ENCODE measurements at places on chromosomes 6 and 20.
A peak's percentile ranks its signal among the peaks of the same experiment; 100 is the strongest.

GRCh38 chr20:8020314-8021079 is 936 bp upstream of the TMX4 start:
- no peak for DNase-seq

DNA sequence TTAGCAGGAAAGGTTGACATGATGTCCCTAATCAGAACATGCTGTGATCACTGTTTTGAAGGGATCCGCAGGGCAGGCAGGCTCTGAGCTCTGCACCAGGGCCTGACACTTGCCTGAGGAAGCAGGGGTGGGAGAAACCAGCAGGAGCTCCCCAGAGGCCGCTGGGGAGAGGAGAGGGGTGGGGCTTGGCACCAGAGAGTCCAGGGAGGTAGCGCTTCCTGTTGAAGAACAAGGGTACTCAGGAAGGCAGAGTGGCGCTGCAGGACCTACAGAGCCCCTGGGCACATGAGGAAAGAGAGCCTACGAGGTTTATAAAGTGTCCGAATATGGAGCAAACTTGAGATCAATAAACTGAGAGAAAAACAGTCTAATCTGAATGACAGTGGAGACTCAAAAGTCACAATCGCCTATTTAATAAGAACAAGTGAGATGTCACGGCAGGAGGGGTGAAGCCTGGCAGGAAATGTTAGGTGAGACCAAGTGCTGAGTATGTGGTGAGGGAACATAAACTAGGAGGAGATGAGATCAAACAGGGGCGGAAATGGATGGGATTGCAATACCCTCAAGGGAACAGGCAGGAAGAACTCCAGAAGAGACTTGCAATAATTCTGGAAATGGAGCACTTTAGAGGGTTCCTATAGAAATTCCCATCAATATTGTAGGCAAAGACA is 5.8 kb upstream of the TBXT start:
- DNase-seq: no peak

DNA sequence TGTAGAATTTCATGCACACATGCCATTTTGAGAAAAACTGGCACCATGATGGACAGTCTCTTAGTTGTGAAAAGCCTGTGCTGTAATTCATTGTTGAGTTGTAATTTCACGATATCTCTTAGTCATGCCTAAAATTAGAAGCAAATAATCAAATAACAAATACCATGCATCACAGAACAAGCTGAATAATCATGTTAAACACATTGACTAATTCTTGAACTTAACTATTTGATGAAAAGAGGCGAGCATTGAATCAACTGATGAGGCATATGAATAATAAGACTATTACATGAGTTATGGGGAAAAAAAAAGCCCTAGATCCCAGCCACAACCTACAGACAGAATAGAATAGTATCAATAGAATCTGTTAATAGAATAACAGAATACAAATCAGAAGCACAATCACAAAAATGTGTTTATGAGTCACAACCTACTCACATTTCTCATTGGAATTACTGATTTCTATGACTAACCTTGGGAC is 14.2 kb upstream of the RNF217 start:
- no peak for DNase-seq

GRCh38 chr6:168049277-168049676 is 29.7 kb downstream of the FRMD1 start:
- no peak for DNase-seq

DNA sequence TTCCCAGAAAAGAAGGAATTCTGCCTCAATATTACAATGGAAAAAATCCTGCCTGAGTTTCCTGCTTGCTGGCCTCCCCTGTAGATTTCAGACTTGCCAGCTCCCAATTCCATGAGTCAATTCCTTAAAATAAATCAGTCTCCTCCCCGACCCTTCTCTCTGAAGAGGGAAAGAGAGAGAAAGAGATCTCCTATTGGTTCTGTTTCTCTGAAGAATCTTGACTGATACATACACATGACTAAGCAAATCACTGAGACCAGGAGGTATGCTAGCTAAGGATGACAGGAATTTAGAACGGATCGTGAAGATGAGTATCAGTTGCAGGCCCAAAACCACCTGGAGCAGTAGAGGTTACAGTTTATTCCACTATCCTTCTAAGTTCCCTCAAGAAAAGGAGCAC is 11.3 kb upstream of the RBM24 start:
- DNase-seq: no peak

DNA sequence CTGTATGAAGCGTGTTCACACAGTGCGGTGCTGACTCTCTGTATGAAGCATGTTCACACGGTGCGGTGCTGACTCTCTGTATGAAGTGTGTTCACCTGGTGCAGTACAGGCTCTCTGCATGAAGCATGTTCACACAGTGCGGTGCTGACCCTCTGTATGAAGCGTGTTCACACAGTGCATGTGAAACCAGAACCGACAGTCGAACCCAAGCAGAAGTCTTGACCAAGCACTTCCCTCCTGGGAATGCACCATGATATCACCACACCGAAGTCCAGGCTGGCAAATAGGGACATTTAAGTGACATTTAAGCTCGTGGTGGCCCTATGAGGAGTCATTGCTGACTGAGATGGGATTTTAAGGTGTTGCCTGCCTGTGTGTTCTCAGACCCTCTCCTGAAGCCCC is 11.3 kb upstream of the SERPINB1 start:
- no peak for DNase-seq

DNA sequence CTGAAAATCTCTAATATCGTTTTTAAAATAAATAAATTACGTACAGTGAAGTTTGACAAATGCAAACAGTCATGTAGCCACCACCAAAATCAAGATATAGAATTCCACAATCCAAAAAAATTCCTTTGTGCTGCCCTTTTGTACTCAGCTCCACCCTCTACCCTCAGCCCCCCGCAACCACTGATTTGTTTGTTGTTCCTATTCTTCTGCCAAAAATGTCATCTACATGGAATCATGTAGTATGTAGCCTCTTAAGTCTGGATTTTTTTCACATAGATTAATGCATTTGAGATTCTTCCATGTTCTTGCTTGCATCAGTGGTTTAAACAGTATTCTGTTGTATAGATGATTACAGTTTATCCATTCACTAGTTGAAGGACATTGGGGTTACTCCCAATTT is 8.5 kb upstream of the REPS1 start:
- no peak for DNase-seq

GRCh38 chr20:45441746-45442145 is 25.8 kb downstream of the PIGT start:
- no peak for DNase-seq

DNA sequence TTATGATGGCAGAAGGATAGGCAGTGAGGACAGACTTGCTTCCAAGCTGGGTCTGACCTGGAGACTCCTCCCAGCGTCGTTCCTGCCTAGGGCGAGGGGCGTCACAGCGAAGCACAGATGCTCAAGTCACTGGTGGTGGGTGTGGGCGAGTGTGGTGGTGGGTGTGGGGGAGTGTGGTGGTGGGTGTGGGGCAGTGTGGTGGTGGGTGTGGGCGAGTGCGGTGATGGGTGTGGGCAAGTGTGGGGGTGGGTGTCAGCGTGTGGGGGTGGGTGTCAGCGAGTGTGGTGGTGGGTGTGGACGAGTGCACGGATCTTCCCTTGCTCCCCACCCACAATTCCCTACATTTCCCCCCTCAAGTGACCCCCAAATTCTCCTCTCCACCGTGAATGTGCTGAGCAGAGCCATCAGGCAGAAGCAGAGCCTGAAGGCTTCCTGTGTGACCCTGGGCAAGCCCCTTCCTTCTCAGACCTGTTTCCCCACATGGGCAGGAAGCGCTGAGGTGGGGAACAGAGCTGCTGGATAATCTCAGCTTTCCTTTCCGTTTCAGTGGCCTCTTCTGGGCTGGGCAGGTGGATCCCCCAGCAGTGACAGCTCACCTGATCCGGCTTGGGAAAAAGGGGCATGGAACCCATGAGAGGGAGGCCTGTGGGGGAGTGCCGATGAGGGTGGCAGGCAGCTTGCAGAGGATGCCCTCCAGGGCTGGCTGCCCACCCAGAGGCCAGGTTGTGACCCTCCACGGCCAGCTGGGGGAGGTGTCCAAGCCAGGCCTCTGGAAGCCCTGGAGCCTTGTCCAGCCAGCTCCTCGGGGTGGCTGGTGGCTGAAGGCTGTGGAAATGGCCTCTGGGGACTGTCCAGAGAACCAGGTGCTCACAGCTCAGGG is 42.9 kb downstream of the RSPO4 start:
- DNase-seq: no peak

GRCh38 chr20:52193133-52193532 is 1.6 kb upstream of the ZFP64 start:
- DNase-seq: no peak

GRCh38 chr6:37230104-37230503 is 27.5 kb upstream of the TBC1D22B start:
- DNase-seq: no peak

- no peak for DNase-seq
Observed at GRCh38 chr6:46526607-46527006, 35.4 kb upstream of the RCAN2 start.

- DNase-seq: no peak
Observed at GRCh38 chr20:10573273-10573950, 100.4 kb downstream of the JAG1 start.

DNA sequence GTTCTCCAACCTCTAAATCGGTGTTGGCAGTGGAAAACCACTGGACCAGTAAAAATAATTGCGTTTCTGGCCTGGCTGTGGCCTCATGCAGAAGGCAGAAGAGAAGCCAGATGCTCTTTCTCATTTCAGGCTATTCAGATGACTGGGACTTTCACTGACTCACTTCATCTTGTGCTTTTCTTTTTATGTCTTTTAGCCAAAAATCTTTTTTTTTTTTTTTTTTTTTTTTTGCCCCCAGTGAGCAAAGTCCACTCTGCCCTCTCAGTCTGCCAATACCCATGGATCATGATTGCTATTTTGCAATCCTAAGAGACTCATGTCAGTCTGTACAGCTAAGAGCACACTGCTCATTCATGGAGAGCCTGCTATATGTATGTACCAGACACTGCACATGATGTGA is 962.5 kb downstream of the KIF16B start:
- no peak for DNase-seq

- DNase-seq: no peak
Observed at GRCh38 chr20:9912858-9913434, 74.1 kb upstream of the PAK5 start.

DNA sequence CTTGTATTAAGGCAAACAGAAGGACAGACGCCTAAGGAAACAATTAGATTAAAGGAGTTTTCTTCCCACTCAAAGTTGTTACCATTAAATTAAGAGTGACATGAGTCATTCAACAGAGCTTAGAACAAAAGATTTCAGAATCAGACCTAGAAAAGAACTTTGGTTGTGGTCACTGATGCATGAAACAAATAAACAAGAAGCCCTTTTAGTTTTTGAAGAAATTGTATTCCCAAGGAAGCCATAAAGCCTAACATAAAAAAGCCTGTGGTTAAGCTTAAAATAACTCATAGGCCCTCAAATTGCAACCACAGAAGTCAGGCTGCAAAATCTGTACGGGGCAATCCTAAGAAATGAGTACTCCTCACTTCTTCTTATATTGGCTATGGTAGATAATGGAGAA is 17.9 kb upstream of the TRIM26 start:
- DNase-seq: no peak

- DNase-seq: peak; percentile 79
Observed at GRCh38 chr20:50192364-50193198, 2.0 kb downstream of the CEBPB start.

GRCh38 chr6:1208876-1209275 is 103.0 kb upstream of the FOXQ1 start:
- no peak for DNase-seq

- DNase-seq: no peak
Observed at GRCh38 chr6:126176282-126176681, 163.6 kb upstream of the CENPW start.

DNA sequence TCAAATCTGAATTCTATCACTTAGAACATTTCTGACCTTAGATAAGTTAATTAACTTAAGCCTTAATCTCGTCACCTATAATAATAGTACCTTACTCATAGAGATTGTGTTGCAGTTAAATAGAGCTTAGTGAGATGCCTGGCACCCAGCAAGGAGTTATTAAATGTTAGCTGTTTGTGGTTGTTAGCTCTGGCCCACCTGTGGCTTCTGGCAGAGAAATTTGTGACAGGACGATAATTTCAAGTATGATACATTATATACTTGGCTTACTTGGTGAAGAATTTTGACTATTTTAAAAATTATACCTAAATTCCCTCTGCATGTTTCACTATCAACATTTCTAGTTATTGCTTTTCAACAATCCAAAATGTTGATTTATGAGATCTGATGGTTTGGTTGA is 102.9 kb upstream of the CEP162 start:
- no peak for DNase-seq

DNA sequence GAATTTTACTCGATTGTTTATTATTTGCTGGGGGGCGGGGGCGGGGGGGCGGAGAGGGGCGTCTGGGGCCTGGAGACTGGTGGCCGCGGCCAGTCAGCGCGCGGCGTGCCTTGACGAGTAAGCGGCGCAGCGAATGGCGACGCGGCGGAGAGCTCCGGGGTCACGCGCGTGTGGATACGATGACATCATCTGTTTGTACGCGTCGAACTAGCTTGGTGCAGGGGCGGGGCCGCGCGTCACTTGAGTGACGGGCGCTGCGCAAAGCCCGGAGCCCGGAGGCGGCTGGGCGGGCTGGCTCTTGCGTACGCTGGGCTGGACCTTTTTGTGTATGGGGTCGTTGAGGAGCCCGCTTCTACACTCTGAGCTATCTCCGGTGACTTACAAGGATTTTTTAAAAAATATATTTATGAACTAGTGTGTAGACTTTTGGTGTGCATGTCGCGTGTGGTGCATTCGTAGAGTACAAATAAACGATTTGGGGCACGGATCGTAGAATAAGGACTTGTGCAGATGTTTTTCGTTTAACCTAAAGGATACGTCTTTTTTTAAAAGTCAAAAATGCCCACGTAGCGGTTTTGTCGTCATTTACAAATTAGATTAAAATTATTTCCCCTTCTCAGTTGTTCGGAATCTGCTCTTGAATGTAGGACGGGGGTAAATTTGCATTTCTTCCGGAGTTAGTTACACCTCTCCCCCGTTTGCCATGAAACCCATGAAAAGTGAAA is 2.2 kb upstream of the FOXO3 start:
- DNase-seq: peak; percentile 86

DNA sequence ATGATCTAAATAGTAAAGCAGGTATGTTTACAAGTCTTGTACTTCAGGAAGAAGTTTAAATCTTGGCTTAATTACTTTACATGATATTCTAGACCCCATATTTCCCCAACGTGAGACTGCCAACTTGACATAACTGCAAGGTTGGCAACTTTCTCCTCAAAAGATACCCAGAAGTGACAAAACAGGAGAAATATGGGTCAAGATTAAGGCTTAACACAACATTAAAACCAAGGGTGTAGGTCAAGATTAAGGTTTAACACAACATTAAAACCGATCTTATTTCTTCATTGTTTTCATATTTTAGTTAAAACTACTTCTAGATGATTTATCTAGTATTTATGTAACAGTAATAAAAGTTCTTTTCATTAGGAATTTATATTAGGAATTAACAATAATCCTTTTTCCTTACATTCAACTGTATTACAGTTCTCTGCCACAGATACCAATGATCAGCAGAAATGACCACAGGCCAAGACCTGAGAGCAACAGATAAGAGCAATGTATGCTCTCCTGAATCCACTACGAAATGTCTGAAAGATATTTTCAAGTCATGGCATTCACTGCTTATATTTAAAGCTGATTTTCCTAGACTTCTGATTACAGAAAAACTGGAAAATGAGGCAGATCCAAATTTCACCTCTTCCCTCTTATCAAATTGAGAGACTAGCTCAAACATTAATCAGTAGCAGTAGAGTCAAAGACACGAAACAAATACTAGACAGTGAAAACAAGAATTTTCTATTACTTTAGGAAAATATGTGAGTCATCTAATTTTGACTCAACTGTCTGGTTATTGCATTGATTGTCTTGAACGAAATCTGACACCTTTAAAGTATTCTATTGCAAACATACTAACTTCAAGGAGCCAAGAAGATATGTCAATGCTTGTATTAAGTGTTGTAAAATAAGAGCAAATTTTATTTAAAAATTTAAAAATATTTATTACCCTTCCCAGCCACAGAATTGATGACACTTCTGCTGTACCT is 72.3 kb downstream of the RNGTT start:
- no peak for DNase-seq

Measured in stimulated activated CD8-positive, alpha-beta memory T cell treated with anti-CD3 and anti-CD28 coated beads, Interleukin-7, amount 100 ng/mL, for 48 hours (primary cell).